CD4-positive, alpha-beta T cell treated with Interleukin-1 beta for 1 hour (primary cell): ENCODE measurements at places on chromosomes 12 and 14.

- peak; percentile 48 for DNase-seq
These were observed 143.7 kb upstream of the DCN start for GRCh38 chr12:91326058-91327027.

DNA sequence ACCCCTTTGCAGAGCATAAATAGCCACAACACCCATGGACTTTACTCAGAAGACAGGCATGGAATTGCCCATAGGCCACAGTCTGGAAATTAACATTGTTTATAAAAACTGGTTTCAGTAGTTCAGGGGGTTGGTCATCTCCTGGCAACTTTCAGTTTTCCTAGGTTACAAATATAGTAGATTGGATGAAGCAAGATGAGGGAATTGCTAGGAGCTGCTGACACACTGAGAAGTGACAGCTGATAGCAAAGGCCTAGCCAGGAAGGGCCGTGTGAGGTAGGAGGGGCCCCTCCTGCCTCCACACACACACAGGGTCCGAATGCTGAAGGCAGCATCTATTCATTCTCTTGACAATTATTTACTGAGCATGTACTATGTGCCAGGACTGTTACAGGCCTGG, 8.3 kb downstream of the GALNT16 start:
- no peak for DNase-seq

GRCh38 chr14:20624495-20625070, 16.9 kb downstream of the OR6S1 start:
- peak; percentile 61 for DNase-seq

GRCh38 chr14:38073641-38074040, 134.1 kb upstream of the SSTR1 start:
- DNase-seq = peak; percentile 51

GRCh38 chr12:5808981-5809380, 136.1 kb downstream of the ANO2 start:
- DNase-seq = no peak

GRCh38 chr12:6758506-6759095, 5.7 kb upstream of the MLF2 start:
- DNase-seq = no peak

GRCh38 chr14:25122843-25123242, 72.9 kb upstream of the STXBP6 start:
- DNase-seq = no peak

DNA sequence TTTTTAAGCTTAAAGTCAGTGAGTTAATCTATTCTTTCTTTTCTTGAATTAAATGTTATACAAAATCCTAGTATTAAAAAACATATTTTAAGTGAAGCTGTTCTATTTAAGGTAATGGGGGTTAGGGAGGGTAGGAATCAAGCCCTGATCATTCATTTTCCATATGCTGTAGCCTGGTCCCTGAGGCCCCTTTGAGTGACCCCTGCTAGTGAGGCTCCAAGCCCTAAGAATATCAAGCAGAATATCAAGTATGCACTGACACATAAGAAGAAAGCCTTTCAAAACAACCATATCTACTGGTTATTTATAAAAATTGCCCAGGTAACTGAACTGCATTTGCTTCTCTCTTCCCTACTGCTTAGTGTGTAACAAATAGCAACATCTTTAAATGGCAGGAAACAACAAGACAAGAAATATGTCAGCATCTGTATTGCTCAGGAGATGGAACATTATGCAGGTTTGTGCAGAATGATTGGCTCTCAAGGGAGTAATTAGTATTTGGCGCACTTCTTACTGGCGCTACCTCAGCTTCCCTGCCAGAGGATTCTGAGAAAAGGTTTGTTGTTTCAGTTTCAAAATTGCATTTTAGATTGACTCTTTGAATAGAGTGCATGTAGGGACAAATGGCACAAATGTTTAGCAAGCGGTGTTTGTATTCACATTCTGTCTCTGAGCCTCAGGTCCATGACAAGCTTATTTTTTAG, 223.0 kb downstream of the DUSP6 start:
- no peak for DNase-seq

- DNase-seq = no peak
These were observed 19.6 kb upstream of the TC2N start for GRCh38 chr14:91886961-91887360.

DNA sequence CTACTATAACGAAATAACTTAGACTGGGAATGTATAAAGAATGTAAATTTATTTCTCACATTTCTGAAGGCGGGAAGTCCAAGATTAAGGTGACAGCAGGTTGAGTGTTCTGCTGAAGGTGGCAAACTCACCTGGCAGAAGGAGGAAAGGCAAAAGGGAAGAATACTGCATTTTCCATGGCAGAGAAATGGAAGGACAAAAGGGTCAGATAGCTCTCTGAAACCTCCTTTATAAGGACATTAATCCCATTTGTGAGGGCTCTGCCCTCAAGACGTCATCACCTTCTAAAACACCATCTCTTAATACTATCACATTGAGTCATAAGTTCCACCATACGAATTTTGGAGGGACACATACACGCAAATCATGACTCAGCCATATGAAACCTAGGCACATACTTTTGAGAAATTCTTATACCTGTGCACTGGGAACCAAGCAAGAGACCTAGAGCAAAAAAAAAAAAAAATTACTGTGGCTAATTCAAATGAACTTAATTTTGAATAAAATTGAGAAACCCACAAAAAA, 1669.3 kb upstream of the FLRT2 start:
- DNase-seq = no peak

- DNase-seq = no peak
These were observed 64.5 kb downstream of the TTC9 start for GRCh38 chr14:70706177-70706576.

DNA sequence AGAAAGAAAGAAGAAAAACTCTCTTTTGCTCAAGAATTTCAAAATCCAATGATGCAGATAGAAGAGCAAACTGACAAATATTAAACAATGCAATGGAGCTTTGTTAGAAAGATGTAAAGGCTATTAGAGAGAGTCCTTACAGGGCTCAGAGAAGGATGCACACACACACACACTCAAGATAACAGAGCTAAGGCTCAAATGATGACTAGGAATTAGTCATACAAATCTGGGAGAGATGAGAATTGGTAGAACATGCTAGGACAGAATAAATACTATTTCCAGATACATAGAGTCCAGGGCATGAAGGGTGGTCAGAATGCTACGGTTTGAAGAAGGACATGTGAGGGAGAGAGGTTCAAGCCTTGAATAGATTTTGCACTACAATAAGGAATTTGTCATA, 650.1 kb upstream of the MDGA2 start:
- DNase-seq = no peak

GRCh38 chr12:22431693-22432251, 97.3 kb upstream of the ST8SIA1 start:
- no peak for DNase-seq

- DNase-seq = peak; percentile 26
These were observed 89.8 kb downstream of the CRADD start for GRCh38 chr12:93766796-93767523.

- no peak for DNase-seq
These were observed 89.8 kb downstream of the WSCD2 start for GRCh38 chr12:108218921-108219320.

DNA sequence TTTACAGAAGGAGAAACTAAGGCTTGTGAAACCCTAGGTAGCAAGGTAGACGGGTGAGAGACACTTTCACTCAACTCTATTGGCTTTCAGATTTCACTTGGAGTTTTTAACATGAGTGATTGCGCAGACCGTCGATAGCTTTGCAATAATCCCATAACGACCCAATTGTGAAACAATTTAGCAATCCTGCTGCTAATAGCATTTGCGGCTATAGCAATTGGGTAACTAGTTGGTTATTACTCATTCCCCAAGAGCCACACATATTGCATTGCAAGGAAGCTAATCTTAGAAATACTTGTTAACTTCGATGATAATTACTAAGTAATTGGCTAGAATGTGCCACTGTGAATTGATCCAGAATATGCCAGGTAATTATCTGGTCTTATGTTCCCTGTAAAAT, 159.9 kb upstream of the NOS1 start:
- no peak for DNase-seq

DNA sequence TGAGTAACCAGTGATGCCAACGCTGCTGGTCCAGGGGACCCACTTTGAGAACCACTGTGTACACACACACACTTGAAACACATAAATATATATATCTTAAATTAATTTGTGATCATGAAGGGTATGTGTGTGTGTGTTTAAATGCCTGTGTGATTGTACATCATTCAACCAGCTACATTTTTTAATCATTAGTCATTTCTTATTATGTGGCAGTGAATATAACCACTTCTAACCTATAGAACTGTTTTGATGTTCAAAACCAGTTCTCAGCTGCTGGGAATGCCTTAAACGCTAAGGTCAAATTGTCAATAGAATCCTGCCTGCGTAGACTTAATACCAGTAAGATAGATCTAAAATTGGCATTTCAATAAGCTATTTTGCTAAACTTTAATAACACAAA, 330.0 kb downstream of the SYT1 start:
- no peak for DNase-seq

- no peak for DNase-seq
These were observed 52.1 kb downstream of the ANKRD9 start for GRCh38 chr14:102457509-102457908.

DNA sequence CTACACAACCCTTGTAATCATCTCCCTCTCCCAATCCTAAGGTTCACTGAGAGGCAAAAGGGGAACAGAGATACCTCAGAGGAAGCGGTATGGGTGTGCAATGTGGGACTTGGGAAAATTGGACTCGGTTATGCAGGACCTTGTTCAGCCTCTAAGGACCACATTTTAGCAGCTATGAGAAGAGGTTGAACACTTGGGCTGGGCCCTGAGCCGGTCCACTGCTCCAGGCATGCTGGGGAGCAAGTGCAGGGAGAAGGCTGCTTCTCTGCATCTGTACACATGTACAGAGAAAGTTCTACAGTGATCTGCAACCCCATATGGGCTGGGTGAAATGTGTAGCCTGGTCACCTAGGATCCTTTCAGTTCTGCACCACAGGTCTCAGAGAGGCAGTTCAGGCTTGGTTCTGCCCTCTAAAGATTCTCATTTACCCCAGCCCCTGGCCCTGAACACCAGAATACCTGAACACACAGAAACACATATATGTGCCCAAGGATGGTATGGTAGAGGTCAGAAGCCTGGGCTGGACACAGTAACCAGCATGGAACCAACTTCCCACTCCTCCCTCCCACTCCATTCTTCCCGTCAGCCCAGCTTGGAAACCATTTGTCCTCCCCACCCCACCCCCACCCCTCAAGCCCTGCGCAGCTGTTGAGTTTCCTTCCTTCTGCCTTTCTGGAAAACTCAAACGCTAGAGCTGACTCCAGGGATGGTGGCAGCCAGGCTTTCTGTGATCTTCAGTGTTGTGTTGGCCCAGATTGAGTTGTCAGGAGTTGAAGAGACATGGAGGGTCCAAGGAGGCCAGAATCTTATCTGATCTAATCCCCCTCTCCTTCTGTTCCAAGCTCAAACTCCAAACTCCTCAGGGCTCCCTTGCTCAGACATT, 10.4 kb downstream of the HOXC5 start:
- no peak for DNase-seq

- no peak for DNase-seq
These were observed 9.9 kb downstream of the SLIRP start for GRCh38 chr14:77717608-77718305.

DNA sequence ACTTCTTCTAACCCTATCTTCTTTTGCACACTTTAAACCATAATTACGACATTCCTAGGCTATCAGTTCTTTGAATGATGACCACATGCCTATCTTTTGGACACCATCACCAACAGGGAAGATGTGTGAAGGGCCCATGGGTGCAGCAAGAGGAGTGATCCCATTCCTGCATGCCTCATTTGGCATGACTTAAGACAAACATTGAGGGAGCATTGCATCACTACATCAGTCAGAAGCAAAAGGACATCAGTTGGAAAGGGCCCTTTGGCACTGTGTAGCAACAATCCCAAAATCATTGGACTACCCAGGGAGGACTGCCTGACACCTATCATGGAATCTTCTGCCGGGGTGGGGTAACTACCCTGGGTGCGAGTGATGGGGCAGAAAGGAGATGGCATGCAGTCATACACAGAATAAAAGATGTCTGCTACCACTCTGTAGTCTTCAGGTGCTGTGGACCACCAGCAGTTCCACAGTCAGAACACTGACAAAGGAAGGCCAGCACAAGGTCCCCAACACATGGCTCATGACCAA, 10.7 kb upstream of the TMBIM6 start:
- DNase-seq = no peak

- DNase-seq = no peak
These were observed 464.2 kb downstream of the MED13L start for GRCh38 chr12:115813256-115813655.

GRCh38 chr12:24467226-24467625, 481.7 kb downstream of the BCAT1 start:
- DNase-seq = no peak

- DNase-seq = peak; percentile 91
These were observed at the start of gene MDP1 for GRCh38 chr14:24215495-24216344. Gene MDP1 (minus strand): TSS chr14:24216066. CDS start chr14:24215955, 111 bp downstream.

GRCh38 chr12:42809226-42809625, 219.7 kb upstream of the PRICKLE1 start:
- DNase-seq = no peak

- DNase-seq = no peak
These were observed 37.3 kb upstream of the PLEKHG6 start for GRCh38 chr12:6273205-6273540.

- DNase-seq = no peak
These were observed 771.3 kb upstream of the TBX3 start for GRCh38 chr12:115455268-115455681.

DNA sequence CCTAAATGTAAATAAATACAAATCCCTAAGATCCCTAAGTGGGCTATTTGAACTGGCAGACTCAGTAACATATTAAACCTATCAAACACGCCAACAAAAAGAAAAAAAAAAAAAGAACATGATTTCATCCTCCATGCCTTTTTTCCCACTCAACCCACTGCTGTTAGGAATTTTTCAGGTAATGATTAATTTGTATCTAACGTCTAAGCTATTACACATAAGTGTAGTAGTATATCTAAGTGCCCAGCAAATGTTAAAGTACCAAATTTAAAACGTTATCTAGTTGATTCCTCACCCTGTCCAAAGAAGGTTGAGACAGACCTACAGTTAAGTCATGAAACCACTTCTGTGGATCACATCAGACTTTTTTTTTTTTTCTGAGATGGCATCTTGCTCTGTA, 16.4 kb upstream of the ARID4A start:
- no peak for DNase-seq

DNA sequence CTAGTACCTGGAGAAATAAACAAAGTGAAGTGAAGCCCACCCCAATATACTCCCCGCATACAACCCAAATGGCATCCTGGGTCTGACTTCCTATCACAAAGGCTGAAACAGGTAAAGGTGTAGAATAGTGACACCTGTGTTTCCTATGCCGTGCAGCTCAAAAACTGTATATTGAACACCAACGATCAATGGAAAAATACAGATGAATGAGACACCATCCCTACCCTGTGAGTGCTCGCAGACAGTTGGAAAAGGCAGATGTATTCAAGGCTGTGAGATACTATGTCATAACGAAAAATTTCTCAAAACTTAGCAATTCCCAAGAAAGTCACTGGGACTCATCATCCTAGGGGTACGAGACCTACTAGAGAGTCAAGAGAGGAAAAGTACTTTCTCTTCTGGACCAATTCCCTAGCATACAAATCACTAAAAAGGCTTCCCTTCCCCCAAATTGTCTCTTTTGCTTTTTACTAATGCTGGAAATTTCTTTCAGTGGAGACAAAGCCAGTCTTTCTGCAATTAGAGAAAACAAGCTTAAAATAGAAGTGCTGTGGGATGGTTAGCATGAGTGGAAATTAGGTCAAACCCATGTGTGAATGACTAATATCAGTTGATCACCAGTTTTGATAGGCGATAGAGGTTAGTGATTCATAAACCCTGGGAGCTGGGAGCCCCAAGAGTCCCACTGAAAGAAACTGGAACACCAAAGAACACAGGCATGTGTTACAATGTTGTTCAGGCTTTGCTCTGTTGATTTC, 249.7 kb downstream of the SPTSSA start:
- no peak for DNase-seq

- no peak for DNase-seq
These were observed 114.4 kb downstream of the VRK1 start for GRCh38 chr14:96911499-96912149.
